OCI-LY7 (cell line): ENCODE measurements at places on chromosomes 4 and X. TPM values are rescaled to one million over a fixed set of nuclear protein-coding genes. Genes with fewer than 3 reads are reported as not detected.

GRCh38 chr4:4603592-4603991 lies 61.7 kb upstream of the STX18 start:
- no peak for DNase-seq

The FGF16 gene
- total RNA-seq = not detected in 2 replicates

The UGT2B11 gene
- not detected in 2 replicates for total RNA-seq

DNA sequence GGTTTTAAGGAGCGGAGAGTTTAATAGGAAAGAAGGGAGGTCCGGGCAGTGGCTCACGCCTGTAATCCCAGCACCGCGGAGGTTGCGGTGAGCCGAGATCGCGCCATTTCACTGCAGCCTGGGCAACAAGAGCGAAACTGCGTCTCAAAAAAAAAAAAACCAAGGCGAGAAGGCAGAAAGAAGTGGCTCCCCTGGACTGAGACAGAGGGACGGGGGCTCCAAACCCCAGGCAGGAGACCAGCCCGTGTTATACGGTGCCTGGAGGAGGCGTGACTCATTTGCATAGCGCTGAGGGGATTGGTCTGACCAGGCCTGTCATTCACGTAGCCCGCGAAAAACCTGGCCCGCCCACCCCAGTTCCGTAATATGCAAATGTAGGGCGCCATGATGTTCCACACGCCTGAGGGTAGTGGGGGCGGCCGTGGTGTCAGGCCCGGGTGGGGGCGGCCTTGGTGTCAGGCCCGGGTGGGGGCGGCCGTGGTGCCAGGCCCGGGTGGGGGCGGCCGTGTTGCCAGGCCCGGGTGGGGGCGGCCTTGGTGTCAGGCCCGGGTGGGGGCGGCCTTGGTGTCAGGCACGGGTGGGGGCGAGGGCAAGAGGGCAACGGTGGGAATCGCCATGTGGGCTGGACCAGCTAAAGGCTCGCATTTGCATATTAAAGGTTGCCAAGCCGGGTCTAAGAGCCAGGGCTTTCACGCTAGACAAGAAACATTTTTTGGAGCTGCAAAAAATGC lies 2.1 kb downstream of the PLCXD1 start:
- peak; percentile 98 for DNase-seq

The SH3RF1 gene
- not detected in 2 replicates for total RNA-seq

GRCh38 chrX:72532366-72532765 lies 40.3 kb downstream of the HDAC8 start:
- no peak for DNase-seq

DNA sequence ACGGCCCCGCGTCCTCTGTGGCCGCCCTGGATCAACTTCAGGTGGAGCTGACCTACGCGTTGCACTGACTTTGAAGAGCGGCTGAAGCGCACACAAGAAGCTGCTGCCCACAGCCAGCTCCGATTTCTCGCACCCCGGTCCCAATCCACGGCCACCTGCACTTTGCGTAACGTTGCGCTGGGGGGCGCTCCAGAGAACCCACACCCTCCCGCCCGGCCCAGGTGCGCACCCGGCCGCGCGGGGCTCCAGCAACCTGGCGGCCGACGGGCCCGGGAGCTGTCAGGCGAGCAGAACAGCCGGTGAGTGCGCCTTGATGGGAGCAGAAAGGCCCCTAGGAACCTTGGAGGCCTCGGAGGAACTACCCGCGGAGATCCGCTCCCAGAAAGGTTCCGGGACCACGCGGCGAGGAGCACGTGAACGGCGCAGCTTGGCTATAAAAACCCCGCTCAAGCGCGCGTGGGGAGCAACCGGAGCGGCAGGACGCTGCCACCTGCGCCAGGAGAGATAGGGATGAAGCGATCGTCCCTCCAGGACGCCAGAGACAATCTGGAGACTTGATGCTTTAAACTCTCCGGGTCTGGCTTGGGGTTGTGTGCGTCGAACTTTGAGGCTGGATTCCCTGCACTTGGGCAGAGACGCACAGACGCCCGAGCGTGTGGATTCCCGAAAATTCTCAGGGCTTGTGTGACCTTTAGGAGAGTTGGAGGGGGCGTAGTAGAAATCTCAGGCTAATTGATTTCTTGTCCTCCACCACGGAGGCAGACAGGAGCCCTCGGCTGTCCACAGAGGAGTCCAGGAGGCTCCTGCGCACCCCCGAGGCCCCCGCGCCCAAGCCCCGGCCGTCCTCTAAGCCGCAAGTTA lies 591 bp upstream of the NWD2 start:
- no peak for DNase-seq

The PDLIM5 gene
- total RNA-seq = 12.6 and 15.2 TPM in 2 replicates

DNA sequence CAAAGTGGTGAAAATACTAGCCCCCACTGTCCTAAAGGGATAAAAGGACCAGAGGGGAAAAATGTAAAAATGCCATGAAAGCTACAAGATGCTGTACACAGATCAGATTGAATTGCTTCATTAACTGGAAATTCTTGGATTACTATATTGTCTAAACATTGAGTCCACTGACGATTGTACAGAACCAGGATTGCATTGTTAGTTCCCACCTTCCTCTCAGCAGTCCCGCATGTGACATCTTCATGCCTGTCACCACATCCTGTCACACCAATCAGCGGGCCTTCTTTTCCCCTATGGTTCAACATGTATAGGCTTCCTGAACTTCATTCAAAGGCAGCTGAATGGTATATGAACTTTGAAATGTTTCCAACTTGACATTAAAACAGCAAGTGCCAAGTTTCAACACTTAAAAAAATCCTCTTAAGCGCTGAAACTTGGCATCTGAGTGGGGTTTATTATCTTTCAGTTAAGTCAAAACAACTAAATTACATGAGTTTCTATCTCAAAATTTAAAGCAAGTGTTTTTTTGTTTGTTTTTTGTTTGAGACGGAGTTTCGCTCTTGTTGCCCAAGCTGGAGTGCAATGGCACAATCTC lies 24.6 kb downstream of the ZRSR2 start:
- DNase-seq = no peak

GRCh38 chr4:7897811-7898210 lies 41.9 kb downstream of the AFAP1 start:
- DNase-seq = no peak

The RAB40AL gene
- total RNA-seq = 0.38 and 0.76 TPM in 2 replicates

- DNase-seq = no peak
Observed at GRCh38 chr4:181148470-181148869, 1094.7 kb upstream of the TENM3 start.

GRCh38 chr4:2150076-2150475 lies 90.9 kb downstream of the NAT8L start:
- DNase-seq = no peak

- no peak for DNase-seq
Observed at GRCh38 chrX:115392871-115393270, 103.4 kb downstream of the LUZP4 start.

DNA sequence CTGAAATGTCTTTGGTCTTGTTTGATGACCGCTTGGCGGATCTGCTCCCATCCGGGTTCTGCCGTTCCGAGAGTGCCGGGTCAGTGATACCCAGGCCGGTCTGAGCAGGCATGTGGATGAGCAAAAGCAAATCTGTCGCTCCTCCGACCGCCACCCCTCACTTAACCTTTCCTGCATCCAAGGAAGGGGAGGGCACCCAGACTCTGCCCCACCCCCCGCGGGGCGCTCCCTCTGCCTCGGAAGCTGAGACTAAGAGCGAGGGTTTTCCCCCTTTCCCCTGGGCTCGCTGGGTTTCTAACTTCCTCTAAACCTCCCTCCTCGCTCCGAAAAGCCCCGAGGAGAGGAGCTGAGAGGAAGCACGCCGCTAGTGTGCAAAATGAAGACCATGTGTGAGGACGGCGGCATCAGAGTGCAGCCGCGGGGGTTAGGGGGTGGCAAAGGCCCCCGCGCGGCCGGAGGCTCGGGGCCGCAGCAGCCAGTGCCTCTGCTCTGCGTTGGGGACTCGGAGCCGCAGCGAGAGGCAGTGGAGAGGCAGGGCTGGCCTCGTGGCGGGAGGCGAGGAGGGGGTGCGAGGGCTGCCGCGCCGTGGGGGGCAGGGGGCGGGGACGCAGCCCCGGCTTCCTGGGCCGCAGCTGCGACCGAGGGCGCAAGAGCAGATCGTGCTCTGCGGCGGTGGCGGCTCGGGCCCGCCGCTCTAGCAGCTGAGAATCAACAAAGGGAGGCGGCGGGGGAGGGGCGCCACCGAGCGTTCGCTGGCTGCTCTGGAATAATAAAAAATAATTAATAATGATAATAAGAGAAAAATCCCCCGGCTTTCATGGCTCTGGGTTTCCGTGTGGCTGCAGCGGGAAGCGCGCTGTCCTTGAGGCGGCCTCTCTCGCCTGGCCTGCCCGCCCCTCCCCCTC lies 55.8 kb upstream of the BCOR start:
- peak; percentile 79 for DNase-seq

DNA sequence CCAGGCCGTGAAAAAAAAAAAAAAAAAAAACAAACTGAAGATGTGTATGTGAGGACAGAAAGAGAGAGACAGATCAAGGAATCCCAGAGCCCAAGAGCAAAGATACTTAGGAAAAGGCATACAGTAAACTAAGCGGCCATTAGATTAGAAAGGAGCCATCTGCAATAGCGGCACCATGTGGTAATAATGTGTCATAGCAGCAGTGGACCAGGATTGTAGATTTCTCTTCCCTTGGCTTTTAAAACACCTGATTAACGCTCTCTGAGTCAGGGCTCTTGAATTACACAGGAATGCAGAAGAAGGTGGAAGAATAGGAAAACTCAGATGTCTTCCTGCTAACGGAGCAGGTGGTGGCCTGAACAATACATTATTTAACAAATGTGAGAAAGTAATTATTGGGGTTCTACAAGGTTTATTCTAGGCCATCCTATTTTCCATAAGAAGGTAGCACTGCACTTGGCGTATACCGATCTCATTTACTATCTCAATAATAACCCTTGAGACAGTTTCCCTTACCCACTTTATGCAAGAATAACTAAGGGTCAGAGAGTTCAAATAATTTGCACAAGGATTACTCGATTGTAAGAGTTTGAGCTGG lies 182.7 kb downstream of the KCNIP4 start:
- peak; percentile 41 for DNase-seq

The DCAF4L1 gene
- total RNA-seq = 0.07 and 0.30 TPM in 2 replicates

- no peak for DNase-seq
Observed at GRCh38 chr4:121236353-121237068, 72.4 kb upstream of the TNIP3 start.

The XAGE1A gene
- total RNA-seq = not detected in 2 replicates

DNA sequence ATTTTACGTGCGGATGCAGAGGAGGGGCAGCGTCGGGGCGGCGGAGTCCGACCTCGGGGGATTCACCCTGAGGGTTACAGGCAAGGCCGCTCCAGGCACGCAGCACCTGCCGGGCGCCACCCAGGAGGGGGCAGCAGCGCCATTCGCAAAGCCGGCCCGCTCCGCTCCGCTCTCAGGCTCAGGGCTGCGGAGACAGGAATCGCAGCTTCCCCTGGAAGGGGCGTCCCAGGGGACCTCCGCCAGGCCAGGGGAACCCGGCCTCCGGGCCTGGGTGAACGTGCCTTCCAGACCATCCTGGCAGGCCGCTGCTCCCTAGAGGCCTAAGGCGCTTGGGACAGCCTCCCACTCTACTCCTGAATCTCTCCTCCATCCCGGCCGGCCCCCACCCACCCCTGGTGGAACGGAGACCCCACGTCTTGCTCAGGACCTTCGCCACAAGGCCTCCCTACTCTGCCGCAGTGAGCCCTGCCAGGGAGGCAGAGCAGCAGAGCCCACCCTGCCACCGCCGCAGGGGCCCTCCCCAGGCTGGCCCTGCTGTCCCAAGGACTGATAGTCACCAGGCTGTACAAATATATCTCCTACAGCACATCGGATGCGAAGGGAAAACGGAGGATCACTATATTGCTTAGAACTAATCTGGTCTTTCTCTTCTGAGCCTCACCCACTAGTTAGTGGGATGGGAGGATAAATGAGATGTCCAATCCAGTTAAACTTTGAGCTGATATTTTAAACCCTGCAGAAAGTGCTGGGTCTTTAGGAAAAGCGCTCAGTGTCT lies 115.0 kb downstream of the SMIM20 start:
- DNase-seq = no peak

GRCh38 chr4:186851291-186852072 lies 127.8 kb upstream of the FAT1 start:
- no peak for DNase-seq
